Activated T-helper 9 cell treated with anti-CD3 and anti-CD28 coated beads, Interleukin-2, amount 50 U/mL, for 16 hours (primary cell): ENCODE measurements at places on chromosomes 7 and 10.

- DNase-seq, result peak; percentile 64
These were observed 1.4 kb upstream of the LCOR start for GRCh38 chr10:96830511-96831199.

- no peak for DNase-seq
These were observed 14.9 kb downstream of the TMEM273 start for GRCh38 chr10:49173201-49173772.

DNA sequence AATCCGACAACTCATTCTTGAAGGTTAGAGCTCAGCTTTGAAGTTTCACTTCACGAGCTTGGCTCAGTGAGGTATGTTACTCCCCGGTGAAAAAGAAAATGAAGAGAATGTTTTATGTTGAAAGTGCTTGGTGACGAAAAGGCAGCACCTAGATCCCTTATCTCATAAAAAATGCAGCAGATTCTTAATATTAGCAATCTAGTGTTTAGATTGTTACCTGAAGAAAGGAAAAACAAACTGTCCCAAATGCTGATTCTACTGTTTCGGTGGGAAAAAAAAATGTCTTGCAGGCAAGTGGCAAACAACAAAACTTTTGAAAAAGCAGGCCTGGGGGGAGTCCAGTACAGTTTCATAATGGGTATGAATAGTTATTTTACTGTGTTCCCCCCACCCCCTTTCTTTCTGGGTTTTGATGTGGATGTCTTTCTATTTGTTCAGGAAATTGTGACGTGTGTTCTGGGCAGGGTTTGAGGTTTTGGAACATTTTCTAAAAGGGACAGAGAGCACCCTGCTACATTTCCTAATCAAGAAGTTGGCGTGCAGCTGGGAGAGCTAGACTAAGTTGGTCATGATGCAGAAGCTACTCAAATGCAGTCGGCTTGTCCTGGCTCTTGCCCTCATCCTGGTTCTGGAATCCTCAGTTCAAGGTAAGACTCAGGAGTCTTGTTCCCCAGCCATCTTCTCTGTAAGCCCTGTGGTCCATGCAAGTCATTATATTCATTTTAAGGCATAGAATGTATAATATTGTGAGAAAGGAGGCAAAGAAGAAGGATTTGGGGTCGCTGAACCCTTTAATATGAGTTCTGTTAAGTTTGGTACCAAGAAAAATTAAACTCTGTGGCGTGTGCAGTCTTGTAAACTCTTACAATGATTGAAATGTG, at the start of gene SRGN:
Gene SRGN, plus strand, starts transcription at position 514 of the 881 bp plus-strand sequence. Its CDS starts 55 bp downstream, at position 569.
- DNase-seq, result peak; percentile 62

GRCh38 chr7:128879939-128880746, 17.5 kb downstream of the ATP6V1F start:
- no peak for DNase-seq

DNA sequence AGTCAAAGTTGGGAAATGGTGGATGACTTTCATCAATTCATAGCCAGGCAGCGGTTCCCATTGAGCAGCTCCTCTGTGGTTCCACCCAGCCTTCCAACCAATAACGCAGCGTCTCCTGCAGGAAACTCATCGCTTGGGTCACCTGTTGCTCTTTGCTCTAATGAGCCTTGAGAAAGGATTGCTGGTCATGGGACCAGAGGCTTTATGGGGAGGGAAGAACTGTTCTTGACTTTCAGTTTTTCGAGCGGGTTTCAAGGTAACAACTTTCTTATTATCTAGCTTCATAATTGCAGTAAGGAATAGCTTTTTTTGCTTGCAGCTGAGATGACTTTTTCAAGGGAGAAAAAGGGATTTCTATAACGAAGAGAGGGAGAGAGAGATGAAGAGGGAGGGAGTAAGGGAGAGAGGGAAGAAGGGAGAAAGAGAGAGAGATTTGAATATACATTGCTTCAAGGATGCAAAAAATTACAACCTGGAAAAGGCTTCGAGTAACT, 405 bp upstream of the ENTPD1 start:
- no peak for DNase-seq

- no peak for DNase-seq
These were observed 21.5 kb downstream of the ADAMTS14 start for GRCh38 chr10:70693619-70694335.

- no peak for DNase-seq
These were observed 11.6 kb downstream of the ABLIM1 start for GRCh38 chr10:114646426-114646825.

DNA sequence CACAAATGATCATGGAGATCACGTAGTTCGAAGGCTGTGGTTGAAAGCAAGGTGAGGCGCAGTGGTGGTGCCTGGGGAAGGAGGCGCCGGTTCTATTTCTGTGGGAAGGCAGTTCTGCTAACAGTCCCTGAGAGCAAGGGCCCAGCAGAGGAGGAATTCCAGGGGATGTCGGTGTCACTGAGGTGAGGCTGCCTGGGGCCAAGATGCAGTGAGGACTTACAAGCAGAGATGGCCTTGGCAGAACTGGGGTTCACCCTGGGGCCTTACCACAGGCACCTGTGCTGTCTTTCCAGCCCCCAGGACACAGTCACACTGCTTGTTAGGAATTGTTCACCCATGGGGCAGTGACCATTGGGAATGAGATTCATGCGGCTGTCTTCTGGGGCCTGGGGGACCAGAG, 26.7 kb downstream of the GBX1 start:
- DNase-seq, result no peak

DNA sequence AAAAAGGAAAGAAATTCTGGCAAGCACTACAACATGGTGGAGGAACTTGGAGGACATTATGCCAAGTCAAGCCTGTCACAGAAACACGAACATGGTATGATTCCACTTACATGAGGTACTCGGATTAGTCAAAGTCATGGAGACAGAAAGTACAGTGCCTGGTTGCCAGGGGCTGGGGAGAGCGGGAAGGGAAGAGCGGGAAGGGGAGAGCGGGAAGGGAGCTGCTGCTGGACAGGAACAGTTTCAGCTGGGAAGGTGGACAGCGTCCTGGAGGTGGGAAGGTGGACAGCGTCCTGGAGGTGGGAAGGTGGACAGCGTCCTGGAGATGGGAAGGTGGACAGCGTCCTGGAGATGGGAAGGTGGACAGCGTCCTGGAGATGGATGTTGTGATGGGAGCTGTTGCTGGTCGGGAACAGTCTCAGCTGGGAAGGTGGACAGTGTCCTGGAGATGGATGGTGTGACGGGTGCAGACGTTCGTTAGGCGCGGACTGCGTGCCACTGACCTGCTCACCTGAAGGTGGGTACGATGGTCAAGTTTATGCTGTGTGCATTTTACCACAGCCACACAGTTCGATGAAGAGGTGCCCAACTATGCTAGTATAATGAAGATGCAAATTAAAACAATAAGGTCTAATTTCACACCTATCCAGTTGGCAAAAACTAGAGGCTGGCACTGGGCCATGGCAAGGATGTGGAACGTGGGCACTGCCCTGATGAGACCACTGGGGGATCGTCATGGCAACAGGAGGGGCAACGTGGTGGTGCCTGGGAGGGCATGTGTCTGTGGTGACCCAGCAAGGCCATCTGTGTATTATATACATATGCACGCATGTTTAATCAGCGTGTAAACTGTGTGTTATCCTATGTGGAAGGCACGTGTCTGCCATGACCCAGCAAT, 103.8 kb downstream of the NKX6-2 start:
- no peak for DNase-seq

- no peak for DNase-seq
These were observed 16.3 kb downstream of the YAE1 start for GRCh38 chr7:39582536-39582935.

DNA sequence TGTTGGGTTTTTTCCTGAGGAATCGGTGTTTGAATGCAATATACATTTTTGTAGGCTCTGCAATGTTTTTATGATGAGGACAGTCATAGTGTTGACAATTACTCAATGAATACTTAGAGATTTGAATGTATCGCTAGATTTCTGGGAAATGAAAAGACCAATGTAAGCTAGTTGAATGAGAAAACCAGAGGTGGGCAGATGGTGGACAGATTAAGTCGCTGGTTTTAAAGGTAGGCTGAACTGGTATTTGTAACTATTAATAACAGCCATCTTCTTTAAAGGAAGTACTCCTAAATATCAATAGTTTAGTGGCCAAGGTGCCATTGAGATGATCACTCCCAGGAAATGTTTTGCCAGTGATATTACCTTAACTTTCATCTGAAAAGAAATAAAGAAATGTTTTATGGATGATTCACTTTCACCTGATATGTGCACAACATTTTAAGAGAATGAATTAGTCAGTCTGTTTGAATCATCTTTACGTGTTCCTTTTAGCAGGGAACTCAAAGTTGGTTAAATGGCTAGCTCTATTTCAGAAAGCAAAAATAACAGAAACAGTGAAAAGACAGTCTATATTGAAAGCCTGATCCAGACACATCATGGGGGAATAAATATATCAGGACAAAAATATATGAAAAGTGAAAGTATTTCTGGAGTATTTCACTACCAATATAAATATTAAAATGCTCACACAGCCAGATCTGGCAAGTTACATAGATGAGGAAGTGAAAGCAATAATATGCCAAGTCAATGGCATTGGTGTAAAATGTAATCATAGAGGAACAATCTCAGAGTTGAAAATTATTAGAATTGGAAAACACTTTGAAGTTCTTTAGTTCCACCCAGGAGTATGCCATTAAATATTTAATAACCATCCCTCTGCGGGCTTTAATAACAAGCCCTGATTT, 20.7 kb downstream of the MET start:
- no peak for DNase-seq

GRCh38 chr10:132532179-132532578, 5.4 kb upstream of the INPP5A start:
- no peak for DNase-seq
